Natural killer cell (primary cell): ENCODE measurements at places on chromosomes 12 and 14.

- no peak for DNase-seq
Measured at GRCh38 chr14:61994589-61994988, 232.4 kb downstream of the SNAPC1 start.

- DNase-seq, result no peak
Measured at GRCh38 chr14:58817846-58818245, 180.1 kb downstream of the DACT1 start.

DNA sequence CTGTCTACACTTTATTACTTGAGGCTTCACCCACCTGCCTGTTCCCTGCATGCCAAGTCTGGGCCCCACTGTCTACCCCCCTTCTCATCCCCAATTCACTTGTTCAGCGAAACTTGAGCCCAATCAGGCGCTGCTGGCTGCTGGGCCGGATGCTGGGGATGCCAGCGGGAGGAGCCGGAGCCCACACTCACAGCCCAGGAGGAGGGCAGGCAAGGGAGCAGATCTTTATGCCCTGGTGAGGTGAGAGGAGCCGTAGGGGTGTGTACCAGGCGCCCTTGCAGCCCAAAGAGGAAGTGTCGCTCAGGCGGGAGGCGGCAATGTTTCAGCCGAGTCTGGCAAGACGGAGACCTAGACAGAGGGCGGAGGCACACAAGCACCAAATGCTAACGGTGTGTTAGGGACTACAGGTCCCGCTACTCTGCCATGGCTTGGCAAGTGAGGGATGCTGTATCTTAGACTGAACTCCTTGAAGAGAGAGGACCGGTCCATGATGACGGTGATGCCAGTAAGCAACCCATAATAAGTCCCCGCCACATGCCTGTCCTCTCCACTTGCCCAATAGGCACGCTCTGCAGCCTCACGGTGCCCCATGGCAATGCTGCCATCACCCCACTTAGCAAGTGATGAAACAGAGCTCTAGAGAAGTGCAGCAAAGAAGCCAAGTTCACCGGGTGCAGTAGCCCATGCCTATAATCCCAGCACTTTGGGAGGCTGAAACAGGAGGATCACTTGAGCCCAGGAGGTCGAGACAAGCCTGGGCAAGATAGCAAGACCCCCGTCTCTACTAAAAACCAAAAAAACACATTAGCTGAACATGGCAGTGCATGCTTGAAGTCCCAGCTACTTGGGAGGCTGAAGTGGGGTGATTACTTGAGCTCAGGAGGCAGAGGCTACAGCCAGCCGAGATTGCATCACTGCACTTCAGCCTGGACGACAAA is 41.6 kb downstream of the LRRC74A start:
- peak; percentile 62 for DNase-seq

DNA sequence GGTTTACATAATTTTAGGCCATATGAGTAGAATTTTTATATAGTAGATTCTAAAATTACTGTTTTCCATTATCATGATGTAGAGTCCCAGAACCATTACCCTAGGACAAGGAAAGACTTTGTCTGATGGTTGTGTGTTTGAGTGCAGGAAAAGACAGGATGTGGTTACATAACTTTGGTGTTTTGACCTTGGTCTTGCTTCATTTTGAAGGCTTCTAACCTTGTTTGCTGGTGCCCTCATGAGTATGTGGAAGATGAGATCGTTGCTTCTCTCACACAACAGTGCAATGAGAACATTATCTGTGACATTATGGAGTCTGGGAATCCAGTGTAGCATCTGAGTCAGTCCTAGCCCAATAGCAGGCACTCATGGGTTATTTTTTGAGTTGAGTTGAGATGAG is 106.2 kb downstream of the IGF1 start:
- DNase-seq, result no peak

DNA sequence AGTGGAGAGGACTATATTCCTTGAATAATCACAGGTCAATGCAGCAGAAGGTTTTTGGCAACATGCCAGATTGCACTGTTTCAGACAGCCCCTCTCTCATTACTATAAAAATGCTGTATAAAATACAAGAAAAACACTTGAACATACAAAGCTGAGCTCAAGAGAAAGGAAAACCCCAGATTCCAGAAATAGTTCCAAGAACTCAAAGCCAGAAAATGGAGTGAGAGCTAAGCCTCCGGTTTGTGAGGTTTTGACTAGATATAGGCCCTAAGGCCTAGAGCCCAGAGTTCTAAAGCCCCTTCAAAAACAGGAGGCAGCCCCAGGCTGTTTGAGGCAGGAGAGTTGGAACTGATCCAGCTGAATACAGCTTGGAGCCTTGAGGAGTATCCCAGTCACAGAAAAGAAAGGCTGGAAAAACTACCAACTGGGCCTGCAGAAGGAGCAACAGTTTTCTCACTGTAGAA is 29.4 kb upstream of the ACTN1 start:
- no peak for DNase-seq
